ENCODE measurements at places on chromosomes 2 and 18.
A peak's percentile ranks its signal among the peaks of the same experiment; 100 is the strongest.

- no peak for DNase-seq
Observed at GRCh38 chr2:120319686-120320317, 26.1 kb upstream of the INHBB start.

- no peak for DNase-seq
Observed at GRCh38 chr18:13211534-13211933, 7.0 kb upstream of the LDLRAD4 start.

DNA sequence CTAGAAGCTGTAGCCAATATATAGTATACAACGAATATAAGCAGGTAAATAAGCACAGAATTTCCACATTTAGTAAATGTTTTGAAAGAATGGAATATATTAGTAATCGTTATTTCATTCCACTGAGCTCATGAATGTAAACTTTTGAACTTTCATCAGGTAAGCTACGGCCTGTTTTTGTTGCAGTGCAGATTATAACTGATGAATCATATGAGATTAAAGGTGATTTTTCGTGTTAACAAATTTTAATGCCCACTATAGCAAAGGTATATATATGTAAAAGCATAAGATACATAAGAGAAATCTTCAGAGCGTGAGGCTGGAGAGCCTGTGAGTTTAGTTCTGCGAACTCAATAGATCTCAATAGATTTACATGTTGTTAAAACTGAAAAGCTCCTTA, 1.1 kb downstream of the SCYGR1 start:
- no peak for DNase-seq

DNA sequence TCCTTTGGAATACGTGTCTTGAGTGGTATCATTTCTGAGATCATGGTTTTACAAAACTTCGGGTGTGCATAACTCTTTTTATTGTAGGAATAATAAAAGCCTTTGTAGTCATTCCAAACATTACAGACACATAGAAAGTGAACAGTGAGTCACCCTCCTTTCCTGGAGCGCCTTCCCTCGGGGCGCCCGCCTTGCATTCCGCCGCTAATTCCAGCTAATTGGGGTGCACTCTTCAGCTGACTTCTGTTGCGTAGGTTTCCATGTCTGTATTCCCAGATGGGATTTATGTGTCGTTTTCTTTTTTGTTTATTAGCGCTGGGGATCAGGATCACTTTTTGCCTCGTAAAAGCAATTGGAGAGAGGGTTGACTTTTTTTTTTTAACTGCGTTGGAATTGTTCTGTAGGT, 18.7 kb downstream of the SH3BP4 start:
- peak; percentile 53 for DNase-seq

DNA sequence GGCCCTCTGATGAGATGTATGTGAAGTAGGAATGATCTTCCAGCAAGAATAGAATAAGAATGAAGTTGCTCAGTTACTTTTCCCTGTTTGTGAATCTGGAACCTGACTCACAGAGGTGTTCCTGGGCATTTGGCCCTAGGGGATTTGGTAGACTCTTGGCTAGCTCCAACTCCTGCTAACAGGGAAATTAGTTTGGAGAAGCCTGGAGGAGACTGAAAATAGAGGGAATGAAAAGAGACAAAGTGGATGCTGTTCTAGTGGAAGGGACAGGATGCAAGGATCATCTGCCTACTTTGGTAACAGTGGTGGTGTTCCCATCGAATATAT, 19.6 kb downstream of the TMEM17 start:
- peak; percentile 67 for DNase-seq

All from renal cortical epithelial cell (primary cell).